ENCODE measurements at places on chromosomes 7 and 10.

GRCh38 chr7:130914554-130915294 is 180.7 kb upstream of the KLF14 start:
- DNase-seq, result no peak

GRCh38 chr10:3031490-3031889 is 35.9 kb upstream of the PFKP start:
- no peak for DNase-seq

DNA sequence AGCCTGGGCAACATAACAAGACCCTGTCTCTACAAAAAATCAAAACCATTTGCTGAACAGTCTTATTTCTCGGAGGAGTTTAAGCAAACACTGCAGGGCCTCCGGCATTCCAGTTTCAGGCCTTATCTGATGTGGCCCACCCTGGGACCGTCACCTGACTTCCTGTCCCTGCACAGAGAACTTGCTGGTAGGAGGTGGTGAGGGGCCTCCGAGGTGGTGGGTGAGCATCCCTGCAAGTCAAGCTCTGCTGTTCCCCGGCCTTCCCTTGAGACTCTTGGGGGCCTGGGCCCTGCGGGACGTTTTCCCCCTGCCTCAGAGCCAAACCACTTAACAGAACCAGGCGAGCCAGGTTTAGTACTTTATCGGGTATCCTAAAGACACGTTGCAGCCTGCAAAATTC is 44.5 kb upstream of the AP5Z1 start:
- no peak for DNase-seq

DNA sequence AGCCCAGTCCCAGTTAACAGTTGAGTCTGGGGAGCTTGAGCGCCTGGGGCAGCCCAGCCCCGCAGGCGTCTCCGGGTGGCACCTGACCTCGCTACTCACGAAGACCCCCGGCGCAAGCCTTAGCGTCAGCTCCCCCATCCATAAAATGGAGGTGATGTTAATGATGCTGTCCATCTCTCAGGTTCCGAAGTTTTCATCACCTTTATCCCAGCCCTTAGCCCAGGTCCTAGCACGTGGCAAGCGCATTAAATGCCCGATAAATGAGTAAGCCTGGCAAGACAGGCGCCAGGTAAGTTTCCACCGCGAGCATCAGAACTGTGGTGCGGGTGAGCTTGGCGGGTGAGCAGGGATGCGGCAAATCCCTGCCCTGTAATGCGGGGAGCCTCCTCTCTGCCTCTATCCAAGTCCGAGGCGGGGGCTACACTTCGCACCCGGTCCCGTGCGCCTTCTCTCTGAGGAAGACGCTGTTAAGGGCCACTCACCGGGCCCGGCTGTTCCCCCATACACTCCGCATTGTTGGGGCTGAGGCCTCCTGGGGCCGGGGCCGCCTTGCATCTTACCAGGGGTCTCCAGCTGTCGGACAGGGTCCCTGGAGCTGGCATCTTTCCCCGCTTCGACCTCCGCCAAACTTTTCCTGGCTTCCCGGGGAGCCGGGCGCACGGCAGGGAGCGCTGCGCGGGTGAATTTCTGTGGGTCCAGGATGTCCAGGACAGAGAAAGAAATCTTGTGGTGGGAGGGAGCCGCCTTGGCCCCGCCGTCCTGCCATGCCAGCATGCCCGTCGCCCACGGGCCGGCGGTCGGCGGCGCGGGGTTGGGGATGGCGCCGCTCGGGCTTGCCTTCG is 444 bp downstream of the NKX1-2 start:
- no peak for DNase-seq

DNA sequence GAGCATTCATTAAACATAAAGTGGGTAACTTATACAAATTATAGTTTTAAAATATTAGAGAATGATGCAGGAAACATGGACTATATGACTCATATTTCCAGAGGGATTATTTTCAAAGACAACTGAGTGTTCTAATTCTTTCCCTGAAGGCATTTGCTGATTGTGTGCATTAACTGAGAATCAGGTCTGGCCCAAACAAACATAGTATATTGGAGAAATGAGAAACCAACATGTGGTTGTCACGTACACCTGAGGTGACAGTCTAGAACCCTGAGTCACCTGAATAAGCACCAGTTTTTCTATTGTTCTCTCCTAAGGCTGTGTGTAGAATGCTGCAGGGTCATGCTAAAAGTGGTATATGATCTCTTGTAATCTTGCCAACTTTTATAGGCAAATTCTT is 1125.7 kb downstream of the XPNPEP1 start:
- DNase-seq, result no peak

Data from SK-N-MC (cell line).